ENCODE measurements at places on chromosomes 7 and 10.

GRCh38 chr7:45582868-45583277 is 8.7 kb downstream of the ADCY1 start:
- no peak for DNase-seq

GRCh38 chr7:141238596-141239243 is 164.9 kb downstream of the TMEM178B start:
- no peak for DNase-seq

GRCh38 chr7:33087356-33087755 is 21.8 kb downstream of the RP9 start:
- DNase-seq: no peak

DNA sequence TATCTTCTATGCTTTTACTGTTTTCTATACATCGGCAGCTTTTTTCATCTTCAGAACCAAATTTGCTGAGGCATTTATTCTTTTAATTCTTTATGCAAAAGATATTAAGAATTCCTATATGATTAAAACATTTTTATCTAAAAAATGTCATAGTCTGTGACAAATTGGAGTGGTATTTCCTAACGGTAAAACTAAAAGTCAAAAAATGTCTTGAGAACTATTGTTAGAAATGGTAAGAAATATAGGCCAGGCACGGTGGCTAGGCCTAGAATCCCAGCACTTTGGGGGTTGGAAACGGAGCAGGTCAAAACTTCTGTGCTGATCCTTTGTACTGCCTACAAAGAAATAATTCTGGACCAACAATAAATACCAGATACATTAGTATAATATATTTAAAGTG is 57.7 kb upstream of the PRR15 start:
- DNase-seq: no peak

GRCh38 chr10:31526178-31526577 is 207.2 kb downstream of the ZEB1 start:
- DNase-seq: no peak

- DNase-seq: no peak
These were observed 10.7 kb downstream of the HIP1 start for GRCh38 chr7:75727881-75728593.

GRCh38 chr7:111954056-111954455 is 252.1 kb downstream of the DOCK4 start:
- no peak for DNase-seq

- no peak for DNase-seq
These were observed 49.3 kb downstream of the ABCB4 start for GRCh38 chr7:87426160-87426559.

DNA sequence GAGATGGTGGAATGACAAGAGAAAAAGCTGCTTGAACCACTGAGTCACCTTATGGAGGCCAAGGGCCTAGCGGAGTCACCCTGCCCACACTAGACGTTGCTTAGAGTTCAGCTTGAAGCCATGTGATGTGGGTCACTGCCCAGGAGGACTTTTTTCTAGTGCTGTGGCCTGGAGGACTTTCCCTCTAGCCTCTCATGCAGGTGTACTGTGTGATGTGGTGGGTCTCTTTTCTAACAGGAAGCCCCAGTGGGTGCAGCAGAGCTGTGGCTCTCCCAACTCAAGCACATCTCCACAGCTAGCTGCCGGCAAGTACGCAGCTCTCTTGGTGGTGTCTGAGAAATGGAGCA is 13.6 kb downstream of the POR start:
- DNase-seq: no peak

GRCh38 chr10:84262190-84262956 is 17.5 kb downstream of the RGR start:
- no peak for DNase-seq

GRCh38 chr10:61128196-61128595 is 184.2 kb upstream of the RHOBTB1 start:
- DNase-seq: no peak

GRCh38 chr10:105017691-105018090 is 376.6 kb downstream of the SORCS3 start:
- DNase-seq: no peak

GRCh38 chr7:3415861-3416312 is 114.8 kb downstream of the SDK1 start:
- no peak for DNase-seq

DNA sequence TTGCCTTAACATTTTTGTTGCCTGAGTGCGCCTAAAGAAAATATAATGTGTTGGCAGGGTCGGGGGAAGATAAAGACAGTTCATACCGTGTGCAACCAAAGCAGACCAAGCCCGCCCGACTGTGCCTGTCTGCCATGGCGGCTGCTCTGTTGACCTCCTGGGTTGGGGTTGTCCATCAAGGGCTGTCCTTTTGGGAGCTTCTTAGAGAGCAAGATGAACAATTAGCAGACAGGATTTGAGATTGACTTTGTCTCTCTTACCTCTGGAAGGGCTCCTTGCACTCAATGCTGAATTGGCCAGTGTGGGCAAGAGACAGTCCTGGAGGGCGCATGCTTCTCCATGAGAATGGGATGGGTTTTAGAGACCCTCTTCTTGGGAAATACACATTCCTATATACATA is 319.6 kb downstream of the GLRX3 start:
- no peak for DNase-seq

GRCh38 chr7:17150018-17150417 is 148.4 kb upstream of the AHR start:
- DNase-seq: no peak

GRCh38 chr7:12873571-12873970 is 186.1 kb downstream of the ARL4A start:
- no peak for DNase-seq

GRCh38 chr7:45293295-45293942 is 135.8 kb downstream of the RAMP3 start:
- DNase-seq: no peak
